CD4-positive, alpha-beta T cell (primary cell): ENCODE measurements at places on chromosomes 4 and X.
A peak's percentile ranks its signal among the peaks of the same experiment; 100 is the strongest.

DNA sequence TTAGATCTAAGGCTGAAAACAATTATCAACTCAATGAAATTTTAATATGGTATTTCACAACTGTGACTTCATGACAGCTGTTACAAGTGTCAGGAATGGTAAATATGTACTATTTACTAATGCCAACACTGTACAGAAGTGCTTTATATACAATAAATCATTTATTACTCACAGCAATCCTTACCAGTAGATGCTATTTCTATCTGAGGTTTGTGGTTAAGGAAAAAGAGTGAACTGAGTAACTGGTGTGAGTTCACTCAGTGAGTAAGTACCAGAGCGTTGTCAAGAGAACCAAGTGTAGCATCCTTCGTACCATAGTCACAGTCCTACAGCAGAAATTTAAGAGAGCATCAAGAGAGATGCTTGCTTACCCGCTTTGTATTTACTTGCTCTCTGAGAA, 23.3 kb downstream of the MTHFD2L start:
- no peak for DNase-seq

- no peak for DNase-seq
These were observed 1235.5 kb upstream of the TENM3 start for GRCh38 chr4:181007751-181008150.

GRCh38 chrX:148620023-148620422, 119.6 kb downstream of the AFF2 start:
- no peak for DNase-seq

DNA sequence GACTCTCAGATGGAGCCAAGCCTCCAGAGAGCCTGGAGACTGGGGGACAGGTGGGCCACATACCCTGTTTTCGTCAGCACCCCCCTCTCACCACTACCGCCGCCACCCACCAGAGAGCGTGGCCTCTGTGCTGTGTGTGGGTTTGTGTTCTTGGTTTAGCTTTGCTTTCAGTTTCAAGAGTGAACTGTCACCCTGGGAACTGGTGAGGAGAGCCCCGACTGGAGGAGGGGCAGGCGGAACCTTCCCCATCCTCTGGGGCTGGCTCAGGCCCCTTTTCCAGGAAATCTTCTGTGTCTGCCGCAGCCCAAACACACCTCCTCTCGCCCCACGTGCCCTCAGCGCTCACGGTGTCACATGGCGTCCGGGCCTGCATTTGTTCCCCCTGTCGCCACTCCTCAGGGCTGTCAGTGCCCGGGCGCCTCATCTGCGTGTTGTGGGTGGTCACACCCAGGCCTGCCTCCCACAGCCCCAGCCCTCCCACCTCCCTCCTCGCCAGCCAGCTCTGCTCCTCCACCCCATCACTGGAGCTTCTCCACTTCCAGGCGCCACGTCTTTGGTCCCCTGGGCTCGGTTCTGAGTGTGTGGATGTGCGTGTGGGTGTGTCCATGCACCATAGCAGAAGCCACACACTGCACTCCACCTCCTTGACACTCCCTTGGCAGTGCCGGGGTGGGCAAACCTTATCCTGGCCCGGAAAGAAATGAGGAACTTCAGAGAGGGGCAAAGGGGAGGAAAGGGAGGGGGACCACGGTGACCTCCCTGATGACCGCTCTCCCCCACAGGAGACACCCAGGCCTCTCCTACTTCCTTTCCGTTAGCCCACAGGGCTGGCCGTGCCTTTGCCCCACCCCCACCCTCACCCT, 27.8 kb downstream of the ELF4 start:
- DNase-seq, result peak; percentile 58

DNA sequence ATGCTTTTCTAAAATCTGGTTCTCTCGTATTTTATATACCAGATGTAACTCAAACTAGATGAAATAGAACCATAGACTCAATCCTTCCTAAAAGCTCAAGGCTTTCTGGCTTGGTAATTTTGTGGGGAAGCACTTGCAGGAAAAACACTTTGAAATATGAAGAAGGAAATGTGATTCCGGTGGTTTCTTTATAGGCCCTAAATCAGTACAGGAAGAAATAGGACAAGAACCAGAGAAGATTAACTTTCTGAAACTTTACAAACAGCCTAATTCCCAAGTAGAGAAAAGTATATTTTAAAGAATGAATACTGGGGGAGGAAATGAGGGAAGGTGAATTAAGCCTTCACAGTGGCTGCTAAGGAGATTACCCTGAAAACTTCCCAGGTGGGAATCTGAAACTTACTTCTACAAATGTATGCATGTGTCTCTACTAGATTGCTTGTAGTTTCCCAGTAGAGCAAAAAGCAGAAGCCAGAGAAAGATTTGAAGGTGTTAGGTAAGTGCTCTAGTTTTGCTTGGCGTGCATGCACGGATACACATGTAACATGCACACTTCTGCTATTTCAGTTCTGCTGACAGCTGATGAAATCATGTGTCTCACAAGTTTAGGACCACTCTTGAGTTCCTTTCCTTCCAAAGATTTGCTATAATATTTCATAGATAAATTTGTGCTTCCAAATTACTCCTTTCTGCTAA, 92.1 kb downstream of the AFF1 start:
- DNase-seq, result no peak

DNA sequence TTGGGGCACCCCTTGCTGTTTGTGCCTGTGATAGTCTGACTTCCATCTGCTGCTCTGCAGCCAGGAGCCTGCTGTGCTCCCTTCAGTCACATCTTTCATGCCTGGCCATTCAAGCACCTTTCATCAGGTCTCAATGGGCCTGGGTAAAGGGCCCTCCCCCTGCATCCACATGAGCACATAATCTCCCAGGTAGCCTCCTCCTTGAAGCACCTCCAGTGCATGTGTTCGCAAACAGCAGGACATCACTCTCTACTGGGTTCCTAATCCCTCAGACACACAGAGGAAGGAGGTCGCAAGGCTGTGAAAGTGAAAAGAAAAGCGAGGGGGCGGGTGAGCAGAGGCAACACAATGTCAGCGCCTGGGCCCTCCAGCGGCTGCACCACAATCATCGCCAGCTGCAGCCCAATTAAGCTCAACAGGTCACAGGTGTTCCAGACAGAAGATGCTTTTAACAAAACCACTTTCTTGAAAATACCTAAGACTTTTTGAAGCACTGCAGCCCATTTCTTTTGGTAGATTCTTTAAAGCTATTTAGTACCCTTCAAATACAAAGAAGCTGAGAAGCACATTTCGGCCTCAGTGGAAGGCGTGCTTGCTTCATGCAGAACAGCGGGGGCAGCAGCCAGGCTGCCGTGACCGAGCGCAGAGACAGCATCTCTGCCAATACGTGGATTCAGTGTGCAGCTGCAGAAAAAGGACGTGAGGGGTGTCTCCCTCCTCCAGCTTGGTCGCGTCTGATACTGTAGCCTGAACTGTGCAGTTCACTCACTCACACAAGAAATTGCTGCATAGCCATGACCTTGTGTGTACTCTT, 92.2 kb upstream of the SPRY1 start:
- DNase-seq, result no peak

- DNase-seq, result no peak
These were observed 91.7 kb upstream of the PAQR3 start for GRCh38 chr4:79030973-79031372.
